ENCODE measurements at places on chromosomes 3 and 15.

DNA sequence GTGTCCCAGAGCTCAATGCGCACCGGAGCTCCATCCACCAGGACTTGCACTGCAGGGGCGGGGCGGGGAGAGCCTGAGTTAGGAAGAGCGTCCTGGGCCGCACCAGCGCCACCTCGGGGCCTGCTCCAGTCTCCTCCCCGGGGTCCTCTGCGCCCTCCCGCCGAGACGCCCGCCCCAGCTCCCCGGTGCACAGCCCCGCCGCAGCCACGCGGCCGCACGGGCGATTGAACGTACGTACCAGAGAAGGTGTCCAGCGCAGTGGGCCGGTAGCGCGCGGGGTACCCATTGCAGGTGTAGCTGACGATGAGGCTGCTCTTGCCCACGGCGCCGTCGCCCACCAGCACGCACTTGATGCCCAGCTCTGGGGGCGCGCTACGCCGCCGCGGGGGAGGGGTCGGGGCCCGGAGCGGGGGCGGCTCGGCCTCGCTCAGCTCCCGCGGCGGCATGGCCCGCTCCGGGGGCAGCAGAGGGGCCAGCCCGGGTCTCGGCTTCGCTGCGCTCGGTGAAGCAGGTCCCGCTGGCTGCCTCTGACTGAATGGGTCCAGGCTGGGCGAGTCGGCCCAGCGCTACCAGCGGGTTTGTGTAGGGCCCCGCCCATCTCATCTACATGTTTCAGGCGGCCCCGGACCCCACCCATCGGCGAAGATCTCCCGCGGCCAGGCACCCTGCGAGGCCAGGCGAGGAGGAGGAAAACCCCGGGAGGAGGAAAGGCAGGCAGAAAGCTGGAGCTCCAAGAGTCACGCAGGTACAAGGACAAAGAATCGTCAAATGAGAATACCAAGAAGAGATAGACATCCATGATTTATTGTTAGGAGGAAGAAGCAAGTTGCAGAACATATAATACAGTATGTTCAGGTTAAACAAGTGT lies at the start of gene RHOV:
Gene RHOV (minus strand): TSS at position 541 of the 868 bp plus-strand sequence. CDS start 95 bp downstream, at position 446.
- DNase-seq, result peak; percentile 60

DNA sequence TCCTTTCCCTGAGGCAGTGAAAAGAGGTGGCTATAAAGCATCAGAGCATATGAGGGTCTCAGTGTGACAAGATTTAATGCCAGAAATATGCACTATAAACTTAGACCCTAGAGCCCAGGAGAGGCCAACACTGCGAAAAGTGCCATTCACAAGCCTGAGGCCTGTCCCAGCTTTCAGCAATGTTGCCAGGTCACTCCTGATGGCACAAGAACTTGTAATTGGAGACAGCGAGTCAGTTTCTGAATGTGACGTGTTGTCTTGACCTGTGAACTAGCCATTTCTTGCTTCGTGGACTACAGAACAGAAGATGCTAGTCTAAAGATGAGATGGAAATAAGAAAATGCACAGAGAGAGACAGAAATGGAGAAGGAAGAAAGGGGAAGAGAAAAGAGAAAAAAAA lies 87.9 kb downstream of the WDR72 start:
- no peak for DNase-seq

DNA sequence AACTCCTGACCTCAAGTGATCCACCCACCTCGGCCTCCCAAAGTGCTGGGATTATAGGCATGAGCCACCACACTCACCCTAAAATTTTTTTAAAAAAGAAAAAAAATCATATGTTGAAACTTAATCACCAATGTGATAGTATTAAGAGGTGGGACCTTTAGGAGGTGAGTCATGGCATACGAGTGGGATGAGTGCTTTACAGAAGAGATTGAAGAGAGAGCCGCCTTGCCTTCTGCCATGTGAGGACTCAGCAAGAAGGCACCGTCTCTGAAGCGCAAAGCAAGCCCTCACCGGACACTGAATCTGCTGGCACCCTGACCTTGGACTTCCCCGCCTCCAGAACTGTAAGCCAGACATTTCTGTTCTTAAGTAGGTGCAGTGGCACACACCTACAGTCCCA lies 5.5 kb downstream of the ARPIN start:
- no peak for DNase-seq

DNA sequence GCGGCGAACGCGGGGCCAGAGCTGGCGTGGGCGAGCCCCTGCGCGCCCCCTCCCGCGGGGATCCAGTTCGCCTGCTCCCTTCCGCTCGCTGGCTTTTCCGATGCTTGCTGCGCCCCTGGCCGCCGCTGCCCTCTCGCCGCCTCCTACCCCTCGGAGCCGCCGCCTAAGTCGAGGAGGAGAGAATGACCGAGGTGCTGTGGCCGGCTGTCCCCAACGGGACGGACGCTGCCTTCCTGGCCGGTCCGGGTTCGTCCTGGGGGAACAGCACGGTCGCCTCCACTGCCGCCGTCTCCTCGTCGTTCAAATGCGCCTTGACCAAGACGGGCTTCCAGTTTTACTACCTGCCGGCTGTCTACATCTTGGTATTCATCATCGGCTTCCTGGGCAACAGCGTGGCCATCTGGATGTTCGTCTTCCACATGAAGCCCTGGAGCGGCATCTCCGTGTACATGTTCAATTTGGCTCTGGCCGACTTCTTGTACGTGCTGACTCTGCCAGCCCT lies 721 bp downstream of the P2RY1 start:
- DNase-seq, result no peak

GRCh38 chr3:134477002-134477401 lies 8.8 kb downstream of the ANAPC13 start:
- DNase-seq, result peak; percentile 91

- no peak for DNase-seq
Observed at GRCh38 chr3:125350597-125350996, 24.5 kb downstream of the ZNF148 start.

DNA sequence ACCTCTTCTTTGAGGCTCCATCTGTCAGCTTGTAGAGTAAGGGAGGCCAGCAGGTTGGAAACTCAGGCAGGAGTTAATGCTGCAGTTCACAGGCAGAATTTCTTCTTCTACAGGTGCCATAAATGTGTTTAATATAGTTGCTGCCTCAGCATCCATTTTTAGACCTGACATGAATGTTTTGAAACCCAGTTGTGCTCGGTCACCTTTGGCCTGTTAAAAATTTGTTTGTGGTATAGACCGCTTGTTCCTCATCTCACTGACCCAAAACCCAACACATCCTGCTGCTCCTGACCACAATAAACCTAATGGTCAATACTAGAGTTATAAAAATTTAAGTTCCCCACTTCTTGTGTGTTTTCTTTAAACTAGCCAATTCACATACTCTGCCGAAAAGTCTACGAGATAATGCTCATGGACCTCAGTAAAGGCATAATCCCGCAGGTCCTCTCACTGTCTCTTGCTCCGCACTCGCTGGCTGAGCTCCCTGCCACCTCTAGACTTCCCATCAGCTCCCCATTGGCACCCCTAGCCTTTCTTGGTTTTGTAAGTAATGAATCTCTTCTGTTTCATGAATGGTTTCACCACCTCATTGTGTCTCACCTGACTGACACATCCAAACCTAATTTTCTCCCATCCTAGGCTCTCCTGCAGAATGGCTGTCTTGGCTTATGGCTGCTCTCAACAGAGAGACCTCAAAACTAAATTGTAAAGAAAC lies 138.5 kb upstream of the STRIT1 start:
- DNase-seq, result no peak

DNA sequence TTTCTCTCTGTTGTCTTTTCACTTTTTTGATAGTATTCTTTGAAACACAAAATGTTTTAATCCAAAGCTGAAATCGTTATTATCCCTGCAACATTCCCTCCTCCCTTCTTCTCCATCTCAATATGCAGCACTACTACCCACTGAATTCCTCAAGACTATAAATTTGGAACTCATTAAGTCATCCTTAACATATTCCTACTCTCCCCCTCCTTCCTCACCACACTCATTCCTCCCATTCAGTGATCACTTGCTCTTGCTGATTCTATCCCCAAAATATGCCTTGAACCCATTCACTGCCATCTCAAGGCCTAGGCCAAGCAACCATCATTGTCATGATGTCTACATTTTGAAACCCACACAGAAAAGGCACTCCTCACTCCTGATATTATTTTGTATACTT lies 2.4 kb upstream of the PIK3R4 start:
- DNase-seq, result peak; percentile 69

DNA sequence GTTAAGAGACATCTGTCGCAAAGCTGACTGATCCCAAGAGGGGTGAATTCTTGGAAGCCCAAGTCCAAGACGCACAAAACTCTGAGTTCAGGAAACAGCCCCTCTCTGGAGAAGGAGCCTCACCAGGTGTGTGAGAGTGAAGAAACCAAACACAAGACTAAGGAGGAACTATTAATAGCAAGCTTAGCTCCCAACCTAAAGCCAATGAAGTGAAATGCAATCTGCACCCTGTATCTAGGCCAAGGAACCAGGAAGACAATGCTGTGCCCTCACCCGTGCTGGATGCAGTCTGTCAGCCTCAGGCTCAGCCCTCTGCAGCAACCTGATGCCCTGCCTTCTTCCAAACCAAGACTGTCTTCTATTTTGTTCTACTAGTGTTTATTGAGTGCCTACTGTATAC lies 22.5 kb upstream of the THBS1 start:
- no peak for DNase-seq

GRCh38 chr15:91522605-91523332 lies 330.7 kb upstream of the SLCO3A1 start:
- peak; percentile 54 for DNase-seq

GRCh38 chr3:11273891-11274291 lies 1.7 kb downstream of the ATG7 start:
- no peak for DNase-seq

DNA sequence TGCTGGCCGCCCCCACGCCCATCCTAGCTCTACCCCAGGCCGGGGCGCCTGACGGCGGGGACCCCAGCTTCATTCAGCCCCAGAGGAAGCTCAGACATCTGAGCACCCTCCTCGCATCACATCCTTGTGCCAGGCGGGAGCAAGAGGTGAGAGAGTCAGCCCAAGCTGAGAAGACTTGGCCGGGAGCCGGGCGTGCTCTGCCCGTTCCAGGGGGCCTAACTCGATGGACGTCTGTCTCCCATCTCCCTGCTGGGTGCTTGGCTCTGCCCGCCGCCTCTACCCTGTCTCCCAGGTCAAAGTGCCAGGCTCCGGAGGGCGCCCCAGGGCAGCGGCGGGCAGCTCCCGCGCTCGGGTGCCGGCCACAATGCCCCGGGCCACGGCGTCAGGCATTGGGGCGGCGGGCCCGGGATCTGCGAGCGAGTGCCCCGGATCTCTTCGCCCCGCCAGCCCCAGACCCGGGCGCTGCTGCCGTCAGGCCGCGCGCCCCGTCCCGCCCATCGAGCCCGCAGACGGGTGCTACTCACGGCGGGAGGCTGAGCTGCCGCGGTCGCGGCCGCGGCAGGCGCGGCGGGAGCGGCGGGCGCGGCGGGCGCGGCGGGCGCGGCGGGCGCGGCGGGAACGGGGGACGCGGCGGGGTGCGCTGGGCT lies 388 bp downstream of the DAPK2 start:
- DNase-seq, result peak; percentile 23

- DNase-seq, result no peak
Observed at GRCh38 chr3:70970171-70970570, 613.4 kb downstream of the FOXP1 start.

DNA sequence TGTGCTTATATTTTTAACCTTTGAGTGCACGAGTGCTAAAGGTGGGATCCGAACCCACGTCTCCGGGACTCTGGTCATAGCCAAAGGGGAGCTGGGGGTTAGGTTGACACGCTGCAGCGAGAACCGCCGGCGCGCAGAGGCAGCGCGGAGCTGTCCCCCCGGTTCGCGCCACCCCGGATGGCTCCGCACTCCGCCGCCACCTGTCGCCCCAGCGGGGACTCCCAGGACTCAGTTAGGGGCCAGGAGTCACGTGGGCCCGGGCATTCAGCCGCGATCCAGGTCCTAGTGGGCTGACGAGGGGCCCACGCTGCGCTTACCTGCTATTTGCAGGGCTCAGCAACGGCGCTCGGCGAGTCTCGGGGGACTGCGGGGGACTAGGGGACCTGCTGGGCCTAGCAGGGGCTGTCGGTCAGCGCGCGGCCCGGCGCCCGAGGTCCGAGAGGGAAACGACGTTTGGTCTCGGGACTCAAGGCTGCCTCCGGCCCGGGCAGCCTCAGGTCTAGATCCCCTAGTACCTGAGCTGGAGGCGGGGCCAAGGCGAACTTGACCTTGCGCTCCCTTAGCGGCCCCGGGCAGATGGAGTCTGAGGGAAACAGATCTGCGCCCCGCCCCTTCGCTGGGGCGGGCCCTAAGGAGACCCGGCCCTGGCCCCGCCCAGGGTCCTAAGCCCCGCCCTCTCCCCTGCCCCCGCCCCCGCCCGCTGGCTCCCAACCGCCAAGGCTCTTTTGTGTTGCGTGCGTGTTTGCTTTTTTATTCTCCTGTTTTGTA lies at the start of gene NMNAT3:
Gene NMNAT3 (minus strand): TSS at position 585 of the 768 bp plus-strand sequence. CDS start 50,248 bp downstream, outside the sequence.
- DNase-seq, result peak; percentile 47
